ENCODE measurements at places on chromosomes 5 and 9.

DNA sequence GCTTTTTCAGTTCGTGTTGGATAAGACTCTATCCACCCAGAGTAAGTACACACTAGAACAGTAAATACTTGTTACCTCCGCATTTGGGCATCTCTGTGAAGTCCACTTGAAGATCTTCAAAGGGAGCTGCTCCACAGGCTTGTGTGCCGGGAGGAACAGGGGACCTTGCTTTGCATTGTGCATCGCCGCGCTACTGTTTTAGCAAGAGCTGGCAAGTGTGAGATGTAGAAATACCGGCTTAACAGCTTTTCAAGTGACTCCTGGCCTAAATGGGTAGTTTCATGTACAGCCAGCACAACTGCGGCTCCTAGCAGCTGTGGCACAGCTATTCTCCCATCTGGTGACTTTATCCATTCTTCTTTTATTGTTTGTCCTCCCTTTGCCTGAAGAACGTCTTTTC is 8.4 kb upstream of the ZNF354C start:
- no peak for DNase-seq

DNA sequence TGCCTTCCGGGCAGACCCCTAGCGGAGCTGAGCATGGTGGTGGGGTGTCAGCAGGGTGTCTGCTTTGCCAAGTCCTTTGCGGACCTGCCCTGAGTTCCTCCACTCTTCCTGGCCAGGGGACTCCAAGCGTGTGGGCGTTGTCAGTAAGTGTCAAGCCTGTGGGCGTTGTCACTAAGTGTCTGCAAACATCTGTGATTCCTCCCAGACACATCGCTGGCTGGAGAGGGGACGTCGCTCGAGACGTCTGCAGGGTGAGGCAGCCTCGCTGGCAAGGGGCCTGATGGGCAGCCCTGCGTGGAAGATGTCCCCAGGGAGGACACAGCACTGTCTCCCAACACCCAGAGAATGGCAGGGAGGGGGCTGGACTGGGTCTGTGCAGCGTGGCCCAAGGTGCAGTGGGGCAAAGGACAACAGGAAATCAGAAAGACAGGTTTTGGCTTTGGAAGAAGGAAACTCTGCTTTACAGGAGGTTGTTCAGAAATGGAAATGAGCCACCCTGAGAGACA is 28.8 kb downstream of the ADAMTSL2 start:
- DNase-seq, result peak; percentile 60

- no peak for DNase-seq
Measured at GRCh38 chr9:125544484-125544883, 162.5 kb downstream of the MAPKAP1 start.

DNA sequence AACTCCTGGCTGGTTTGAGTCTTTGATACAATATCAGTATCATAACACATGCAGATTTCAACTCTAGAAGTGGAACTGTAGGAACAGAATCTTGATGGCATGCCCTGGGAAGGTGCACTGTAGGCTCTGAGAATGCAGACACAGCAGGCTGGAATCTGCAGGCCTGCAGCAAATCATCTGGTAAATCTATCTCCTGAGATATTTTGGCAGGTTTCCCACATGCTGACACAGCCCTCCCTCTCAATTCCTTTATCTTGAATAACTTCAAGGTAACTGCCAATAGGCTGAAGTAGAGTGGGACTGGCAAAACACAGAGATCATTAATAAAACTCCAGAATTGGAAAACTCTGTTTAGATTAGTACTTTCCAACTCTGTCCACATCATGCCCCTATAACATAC is 177.8 kb upstream of the PCSK5 start:
- no peak for DNase-seq

GRCh38 chr5:144017631-144018030 is 152.8 kb downstream of the YIPF5 start:
- DNase-seq, result no peak

GRCh38 chr5:134132372-134133187 is 18.1 kb downstream of the TCF7 start:
- DNase-seq, result no peak

DNA sequence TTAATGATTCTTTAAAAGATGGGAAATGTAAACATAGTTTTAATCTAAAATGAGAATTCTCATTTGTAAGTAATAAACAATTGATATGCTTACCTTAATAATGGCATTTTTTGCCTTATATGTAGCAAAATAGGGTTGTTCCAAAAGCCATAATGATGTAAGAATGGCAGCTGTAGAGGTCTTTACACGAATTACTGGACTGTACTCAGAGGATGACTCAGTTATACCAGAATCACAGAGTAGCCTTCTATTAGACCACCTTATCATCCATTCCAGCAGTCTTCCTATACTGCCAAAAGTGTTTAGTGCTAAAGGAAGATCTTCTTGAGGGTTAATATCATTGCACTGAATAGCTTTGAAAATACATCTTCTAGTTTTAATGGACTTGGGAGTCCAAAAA is 66.5 kb downstream of the CPLANE1 start:
- no peak for DNase-seq

GRCh38 chr9:92963831-92964606 is 16.7 kb downstream of the FGD3 start:
- DNase-seq, result no peak

GRCh38 chr9:84343111-84343521 is 2.6 kb upstream of the SLC28A3 start:
- no peak for DNase-seq

- DNase-seq, result no peak
Measured at GRCh38 chr5:153641183-153641688, 150.8 kb downstream of the GRIA1 start.

DNA sequence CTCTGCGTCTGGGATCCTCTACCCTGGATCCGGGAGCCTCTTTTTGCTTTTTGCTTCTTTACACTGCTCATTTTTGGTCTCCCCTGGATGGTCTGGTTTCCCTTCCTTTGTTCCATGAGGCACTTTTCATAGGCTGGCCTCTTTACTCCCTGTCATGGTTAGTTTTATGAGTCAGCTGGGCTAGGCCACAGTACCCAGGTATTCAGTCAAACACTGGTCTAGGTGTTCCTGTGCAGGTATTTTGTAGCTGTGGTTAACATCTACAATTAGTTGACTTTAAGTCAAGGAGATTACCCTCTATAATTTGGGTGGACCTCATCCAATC is 17.5 kb downstream of the ANKRD33B start:
- no peak for DNase-seq

- DNase-seq, result peak; percentile 46
Measured at GRCh38 chr5:171907725-171908343, 98.6 kb downstream of the FBXW11 start.

- DNase-seq, result no peak
Measured at GRCh38 chr9:119284118-119284517, 85.1 kb downstream of the BRINP1 start.

GRCh38 chr5:132656774-132657355 is 1.1 kb upstream of the IL13 start:
- DNase-seq, result no peak

DNA sequence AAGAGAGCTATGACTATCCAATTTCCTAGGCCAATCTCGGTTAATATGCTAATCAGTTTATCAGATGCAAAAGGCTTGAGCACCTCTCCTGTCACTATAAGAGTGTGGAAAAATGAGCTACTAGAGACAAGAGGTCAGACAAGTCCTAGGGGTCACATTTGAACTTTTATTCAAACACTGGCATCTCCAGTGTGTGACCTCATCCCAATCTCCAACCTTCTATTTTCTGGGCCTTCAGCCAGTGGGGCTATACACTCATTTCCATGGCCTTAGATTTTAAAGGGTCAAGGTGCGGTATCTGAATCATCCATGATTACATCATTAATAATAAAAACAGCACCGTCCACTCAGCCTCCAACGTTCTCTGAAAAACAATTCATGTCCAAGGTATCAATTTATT is 139.6 kb upstream of the LRRTM2 start:
- DNase-seq, result peak; percentile 76

- peak; percentile 65 for DNase-seq
Measured at GRCh38 chr5:172870291-172870714, 36.3 kb downstream of the ERGIC1 start.

DNA sequence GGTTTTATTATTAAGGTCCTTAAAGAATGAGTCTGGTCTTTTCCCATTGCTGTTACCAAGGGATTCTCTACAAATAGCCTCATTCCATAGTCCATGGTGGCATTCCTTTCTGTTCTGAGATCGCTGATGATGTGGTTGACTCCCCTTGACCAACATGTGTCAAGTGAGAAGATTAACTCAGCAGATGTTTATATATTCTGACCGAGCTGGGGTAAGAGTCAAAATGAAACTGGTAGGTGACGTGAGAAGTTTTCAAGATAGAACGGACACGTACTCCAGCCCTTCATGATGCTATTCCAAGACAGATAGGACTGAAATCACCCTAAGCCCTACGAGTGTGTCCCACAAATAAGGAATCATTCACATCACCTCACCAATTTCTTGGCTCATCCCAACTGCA is 155.5 kb upstream of the WWC1 start:
- no peak for DNase-seq

- no peak for DNase-seq
Measured at GRCh38 chr5:161713042-161713441, 27.5 kb downstream of the GABRA6 start.

GRCh38 chr5:68542207-68542606 is 326.7 kb downstream of the PIK3R1 start:
- DNase-seq, result no peak

Data from AG08396 (cell line).